Trophoblast cell (in vitro differentiated cells and primary cell): ENCODE measurements at places on chromosomes 5 and 9.

- peak; percentile 57 for DNase-seq
These were observed 74.9 kb downstream of the PDE8B start for GRCh38 chr5:77285251-77285841.

- DNase-seq: no peak
These were observed 173.2 kb upstream of the ELL2 start for GRCh38 chr5:96134886-96135285.

DNA sequence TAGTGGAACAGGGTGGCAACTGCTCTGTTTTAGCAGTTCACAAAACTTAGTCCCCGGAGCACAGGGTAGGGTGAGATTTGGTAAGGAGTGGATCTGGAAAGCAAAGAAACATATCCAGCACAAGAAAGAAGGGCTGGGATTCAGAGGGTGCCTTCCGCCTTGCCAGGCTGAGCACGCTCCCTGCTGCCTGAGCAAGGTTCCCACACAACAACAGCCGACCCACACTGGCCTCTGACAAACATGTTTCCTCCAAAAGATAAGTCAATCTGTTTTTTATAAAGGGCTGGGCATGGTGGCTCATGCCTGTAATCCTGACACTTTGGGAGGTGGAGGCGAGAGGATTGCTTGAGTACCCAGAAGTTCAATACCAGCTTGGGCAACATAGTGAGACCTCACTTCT, 45.8 kb downstream of the RAB3C start:
- DNase-seq: no peak

DNA sequence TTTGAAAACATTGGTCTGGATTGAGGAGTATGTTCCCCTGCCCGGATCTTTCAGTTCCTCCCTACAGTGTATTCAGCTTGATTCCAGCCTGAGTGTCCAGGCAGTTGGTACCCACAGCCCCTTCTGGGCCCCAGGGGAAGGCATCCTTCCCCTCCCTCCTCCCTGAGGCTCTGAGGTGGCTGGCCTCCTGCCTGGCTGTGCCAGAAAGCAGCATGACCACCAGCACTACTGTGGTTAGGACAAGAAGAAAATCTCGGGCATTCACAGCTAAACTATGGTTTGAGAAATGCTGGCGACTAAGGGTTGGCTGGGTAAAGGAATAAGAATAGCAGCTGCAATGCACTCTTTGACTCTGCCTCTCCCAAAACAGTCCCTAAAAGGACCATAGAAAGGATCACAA, 84.6 kb upstream of the LIFR start:
- DNase-seq: peak; percentile 91
